Spleen (tissue), 13 donors: ENCODE measurements at places on chromosomes 7 and 10. TPM values are rescaled to one million over a fixed set of nuclear protein-coding genes. Genes with fewer than 3 reads are reported as not detected.
A peak's percentile ranks its signal among the peaks of the same experiment; 100 is the strongest.

Gene CRPPA
- total RNA-seq, result 1.9 TPM

DNA sequence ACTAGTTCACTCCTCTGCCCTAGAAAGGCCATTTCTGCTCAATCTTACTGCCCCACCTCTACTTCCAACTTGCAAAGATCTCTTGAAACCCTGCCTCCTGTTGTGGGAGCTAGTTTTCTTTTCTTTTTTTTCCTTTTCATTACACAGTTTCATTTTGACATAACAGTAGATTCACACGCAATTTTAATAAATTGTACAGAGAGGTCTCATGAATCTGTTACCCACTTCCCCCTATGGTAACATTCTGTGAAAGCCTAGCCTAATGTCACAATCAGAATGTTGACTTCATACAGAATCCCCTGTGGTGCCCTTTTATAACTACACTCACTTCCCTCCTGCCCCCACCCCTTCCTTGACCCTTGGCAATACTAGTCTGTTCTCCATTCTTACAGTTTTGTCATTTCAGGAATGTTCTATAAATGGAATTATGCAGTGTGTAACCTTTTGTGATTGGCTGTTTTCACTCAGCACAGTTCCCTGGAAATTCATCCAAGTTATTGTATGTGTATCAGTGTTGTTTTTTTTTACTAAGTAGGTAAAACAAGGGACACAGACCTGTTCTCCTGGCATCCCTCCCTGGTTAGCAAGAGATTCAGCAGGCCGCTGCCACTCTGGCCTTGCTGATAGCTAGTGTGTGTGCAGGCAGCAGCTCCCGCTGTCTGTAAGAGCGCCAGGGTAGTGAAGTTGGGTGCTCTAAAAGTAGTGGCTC, 21.5 kb downstream of the CHST3 start:
- H3K27me3 ChIP-seq, result no peaks in the 10 kb centered on the region
- peaks cover 61% of the 10 kb centered on the region for H3K4me1 ChIP-seq
- no peak for DNase-seq
- H3K4me3 ChIP-seq, result no peak overlapping the region
- no peaks in the 10 kb centered on the region for H3K36me3 ChIP-seq

GRCh38 chr7:42372479-42372878, 135.5 kb upstream of the GLI3 start:
- DNase-seq, result no peak
- H3K27me3 ChIP-seq, result no peaks in the 10 kb centered on the region
- no peak overlapping the region for H3K4me3 ChIP-seq
- no peak overlapping the region for H3K27ac ChIP-seq
- no peaks in the 10 kb centered on the region for H3K36me3 ChIP-seq
- no peaks in the 10 kb centered on the region for H3K4me1 ChIP-seq

DNA sequence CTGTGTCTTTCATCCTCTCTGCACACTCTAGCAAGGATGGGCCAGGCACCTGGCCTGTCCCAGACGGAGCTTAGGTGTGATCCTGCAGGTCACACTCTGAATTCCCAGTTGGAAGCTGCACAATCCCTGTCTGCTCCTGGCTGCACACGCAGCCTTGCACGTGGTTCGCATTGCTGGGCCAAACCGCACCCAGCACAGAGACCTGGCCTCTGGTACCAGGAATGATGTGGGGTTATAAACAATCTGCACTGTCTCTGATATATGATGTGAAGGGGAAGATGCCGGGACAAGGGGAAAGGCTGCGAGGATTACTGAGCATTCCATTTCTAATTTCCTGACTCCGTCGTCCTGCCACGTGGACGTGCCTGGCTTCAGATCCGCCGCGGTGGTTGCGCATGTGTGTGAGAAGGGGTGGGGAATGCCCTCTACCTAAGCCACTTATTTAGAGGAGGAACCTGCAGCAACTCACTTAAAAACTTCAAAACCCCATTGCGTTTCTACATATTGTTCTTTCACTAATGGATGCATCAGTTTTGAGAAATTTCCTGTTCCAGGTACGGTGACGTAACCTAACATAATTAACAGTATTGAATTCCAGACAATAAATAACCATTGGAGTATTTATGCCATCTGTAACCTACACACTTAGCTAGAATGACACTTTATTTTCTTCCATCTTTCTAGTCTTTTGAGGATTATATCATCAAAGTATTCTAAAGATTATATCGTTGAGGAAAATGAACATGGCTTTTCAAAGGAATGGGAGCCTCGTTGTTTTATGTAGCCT, 559.7 kb upstream of the MGMT start:
- no peaks in the 10 kb centered on the region for H3K27me3 ChIP-seq
- no peak overlapping the region for H3K4me3 ChIP-seq
- DNase-seq, result no peak
- no peaks in the 10 kb centered on the region for H3K4me1 ChIP-seq
- no peaks in the 10 kb centered on the region for H3K36me3 ChIP-seq

Gene ELN
- total RNA-seq, result 21.0 TPM

Gene TWIST1
- total RNA-seq, result not detected

DNA sequence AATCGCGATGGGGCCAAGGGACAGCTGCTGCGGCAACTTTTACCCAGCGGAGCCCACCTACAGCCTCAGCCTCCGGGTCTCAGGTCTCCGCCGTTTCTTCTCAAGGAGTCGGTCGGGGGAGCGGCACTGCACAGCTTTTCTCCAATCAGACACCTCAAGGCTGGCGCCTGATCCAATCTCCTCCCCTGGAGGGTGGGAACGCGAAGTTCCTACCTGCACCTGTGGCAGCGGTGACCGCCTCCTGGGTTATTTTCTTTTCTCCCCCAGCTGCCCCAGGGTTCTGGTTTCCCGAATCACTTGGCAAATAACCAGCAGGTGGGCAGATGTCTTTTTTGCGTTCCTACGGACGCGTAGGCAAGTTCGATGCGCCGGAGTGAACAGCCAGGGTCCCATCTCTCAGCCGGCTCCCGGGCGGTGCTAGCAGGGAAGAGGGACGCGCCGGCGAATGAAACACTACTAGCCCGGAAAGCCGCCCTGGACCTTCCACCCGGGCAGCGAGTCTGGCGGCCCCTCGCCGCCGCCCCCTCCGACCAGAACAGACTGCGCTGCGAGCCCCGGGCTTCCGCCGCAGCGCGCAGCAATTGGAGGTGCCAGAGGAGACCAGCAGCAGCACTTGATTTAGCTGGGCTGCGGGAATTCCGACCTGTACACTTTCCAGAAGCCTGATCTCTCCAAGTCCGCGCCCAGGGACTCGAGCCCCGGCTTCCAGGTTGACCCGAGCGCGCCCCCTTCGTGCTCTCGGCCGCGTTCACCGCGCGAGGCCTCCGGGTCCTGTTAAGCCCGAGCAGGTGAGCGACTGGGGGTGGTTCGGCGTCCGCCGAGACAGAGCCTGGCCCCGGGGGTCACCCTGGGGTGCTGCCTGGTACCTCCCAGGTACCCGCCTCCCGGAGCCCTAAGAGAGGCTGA, at the start of gene PRR15:
Gene PRR15, plus strand, starts transcription at position 246 of the 906 bp plus-strand sequence. CDS start 2,495 bp downstream, outside the sequence.
- peaks cover 23% of the 10 kb centered on the region for H3K4me1 ChIP-seq
- peak within 1 kb of the TSS; percentile 42 for H3K4me3 ChIP-seq
- no peaks in the 10 kb centered on the region for H3K36me3 ChIP-seq

Gene OR2A5
- not detected for total RNA-seq
